ENCODE measurements at places on chromosomes 1 and 21.

GRCh38 chr1:91653183-91653582, 152.5 kb downstream of the CDC7 start:
- H3K27ac ChIP-seq: no peak overlapping the region
- H3K4me3 ChIP-seq: no peak overlapping the region
- DNase-seq: no peak
- H3K27me3 ChIP-seq: no peaks in the 10 kb centered on the region
- H3K36me3 ChIP-seq: no peaks in the 10 kb centered on the region

DNA sequence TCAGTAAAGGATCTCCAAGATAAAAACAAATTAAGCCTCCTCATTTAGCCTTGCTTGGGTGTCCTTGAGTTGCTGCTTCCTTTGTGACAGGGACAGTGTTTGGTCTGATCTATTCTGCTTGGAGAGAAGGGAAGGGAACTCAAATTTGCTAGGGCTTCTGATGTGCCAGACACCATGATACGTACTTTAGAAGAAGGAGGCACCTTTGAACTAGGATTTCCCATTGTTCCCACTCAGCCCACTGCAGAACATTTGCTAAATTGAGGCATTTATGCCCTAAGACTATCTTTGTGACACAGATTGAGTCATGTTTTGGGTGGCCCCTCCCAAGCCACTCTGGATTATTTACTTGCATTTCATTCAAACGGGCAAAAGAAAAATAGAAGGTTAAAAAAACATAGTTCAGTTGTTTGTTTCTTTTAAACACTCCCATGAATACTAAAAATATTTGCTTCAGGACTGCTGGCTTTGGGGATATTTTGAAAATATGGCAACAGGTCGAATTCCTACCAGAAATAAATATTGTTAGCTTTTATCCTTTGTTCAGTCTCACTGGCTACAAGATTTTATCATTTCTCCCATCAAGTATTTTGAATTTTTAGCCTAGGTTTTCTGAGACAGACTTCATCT, 81.9 kb upstream of the WLS start:
- no peak for DNase-seq
- no peaks in the 10 kb centered on the region for H3K27me3 ChIP-seq
- H3K4me3 ChIP-seq: no peak overlapping the region
- no peaks in the 10 kb centered on the region for H3K36me3 ChIP-seq
- H3K27ac ChIP-seq: no peak overlapping the region
- H3K4me1 ChIP-seq: peaks cover 3% of the 10 kb centered on the region

DNA sequence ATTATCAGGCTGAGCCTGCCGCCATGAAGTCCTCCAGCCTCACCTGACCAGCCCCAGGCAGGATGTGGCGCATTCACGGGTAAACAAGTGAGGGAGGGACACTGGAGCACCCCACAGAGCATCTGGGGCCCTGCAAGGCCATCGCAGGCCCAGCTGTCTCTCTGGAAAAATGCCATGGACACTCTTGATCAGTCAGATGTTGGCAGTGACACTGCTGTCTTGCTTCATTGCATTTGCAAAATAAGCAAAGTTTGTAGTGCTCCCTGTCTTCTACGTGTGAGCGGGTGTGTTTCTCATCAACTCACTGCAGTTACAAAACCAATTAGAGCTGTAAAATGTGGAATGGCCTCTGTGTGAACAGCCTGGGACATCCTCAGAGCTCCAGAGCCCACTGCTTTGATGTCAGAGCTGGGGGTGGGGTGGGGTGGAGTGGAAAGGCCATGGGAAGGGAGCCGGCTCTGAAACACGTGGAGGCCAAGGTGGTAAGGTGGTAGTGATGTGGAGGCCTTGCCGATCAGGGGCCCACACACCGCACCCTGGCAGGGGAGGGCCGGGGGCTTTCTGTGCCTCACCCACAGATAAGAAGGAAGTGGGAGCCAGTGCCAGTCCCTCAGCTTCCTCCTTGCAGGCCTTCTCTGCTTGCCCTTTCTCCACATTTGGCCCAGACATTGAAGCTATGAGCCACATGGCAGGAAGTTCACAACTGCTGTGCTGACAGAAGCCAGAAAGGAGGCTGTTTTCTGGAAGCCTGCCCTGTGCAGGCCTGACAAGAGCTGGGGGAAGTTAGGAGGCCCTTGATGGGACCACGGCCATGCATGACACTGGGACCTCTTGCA, 254.9 kb downstream of the RHOU start:
- H3K36me3 ChIP-seq: no peaks in the 10 kb centered on the region
- H3K4me1 ChIP-seq: peaks cover 1% of the 10 kb centered on the region
- H3K27ac ChIP-seq: no peak overlapping the region
- no peak overlapping the region for H3K4me3 ChIP-seq
- DNase-seq: no peak
- H3K27me3 ChIP-seq: peaks cover 6% of the 10 kb centered on the region

DNA sequence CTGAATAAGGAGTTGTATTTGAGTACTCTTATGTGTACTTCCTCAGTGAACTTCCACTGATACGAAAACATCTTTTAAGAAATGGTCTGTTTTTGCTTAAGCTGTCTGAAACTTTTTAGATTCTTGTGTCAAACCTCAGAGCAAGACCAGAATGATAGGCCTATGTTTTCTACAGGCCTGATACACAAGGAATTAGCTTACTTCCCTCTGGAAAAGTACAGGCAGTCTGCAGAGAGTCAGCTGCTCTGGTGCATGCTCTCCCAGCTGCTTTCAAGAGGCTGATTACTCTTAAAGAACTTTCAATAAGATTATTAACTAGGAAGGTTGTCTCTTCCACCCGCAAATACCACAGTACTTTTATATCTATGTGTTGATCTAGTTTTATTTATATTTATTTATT, 9.5 kb downstream of the SNX27 start:
- H3K27ac ChIP-seq: no peak overlapping the region
- H3K36me3 ChIP-seq: no peaks in the 10 kb centered on the region

DNA sequence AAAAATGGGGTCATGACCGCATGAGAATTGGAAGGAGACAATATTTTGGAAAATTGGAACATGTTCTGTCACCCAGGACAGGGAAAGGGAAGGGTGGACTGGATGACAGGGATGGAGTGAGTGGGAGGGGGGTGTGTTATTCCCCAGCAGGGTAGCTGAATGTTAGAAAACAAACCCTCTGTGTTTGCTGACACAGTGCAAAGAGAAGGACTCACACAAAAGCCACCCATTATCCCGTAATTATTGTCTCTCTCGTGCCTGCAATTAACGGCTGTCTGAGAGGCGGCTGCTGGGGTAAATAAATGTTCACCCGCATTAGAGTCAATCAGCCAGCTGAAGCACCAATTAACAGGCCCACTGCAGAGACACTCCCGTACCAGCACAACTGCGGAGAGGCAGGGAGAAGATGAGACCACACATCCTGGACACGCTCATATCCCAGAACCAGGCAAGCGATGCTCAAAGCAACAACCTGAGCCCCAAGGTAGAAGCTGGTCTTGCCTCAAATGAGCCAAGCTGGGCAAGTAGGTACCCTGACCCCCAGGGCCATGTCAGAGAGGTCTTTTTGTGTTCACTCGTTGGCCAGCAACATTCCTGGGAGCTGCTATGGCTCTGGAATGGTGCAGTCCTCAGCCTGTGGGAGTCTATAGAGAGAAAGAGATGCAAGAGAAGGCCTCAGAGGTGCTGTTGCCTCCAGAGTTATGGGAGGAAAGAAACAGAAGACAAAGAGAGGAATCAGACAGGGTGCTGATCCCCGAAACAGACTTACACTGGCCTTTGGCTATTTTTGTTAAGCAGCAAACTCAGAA, 19.4 kb downstream of the PLEKHA6 start:
- H3K36me3 ChIP-seq: no peaks in the 10 kb centered on the region
- H3K27ac ChIP-seq: peak overlapping the region; percentile 48
- peaks cover 43% of the 10 kb centered on the region for H3K4me1 ChIP-seq
- no peak overlapping the region for H3K4me3 ChIP-seq
- H3K27me3 ChIP-seq: no peaks in the 10 kb centered on the region
- no peak for DNase-seq

- H3K4me1 ChIP-seq: peaks cover 32% of the 10 kb centered on the region
- DNase-seq: no peak
- H3K27me3 ChIP-seq: no peaks in the 10 kb centered on the region
- H3K36me3 ChIP-seq: no peaks in the 10 kb centered on the region
- no peak overlapping the region for H3K4me3 ChIP-seq
Measured at GRCh38 chr1:18934205-18935000, 22.1 kb downstream of the IFFO2 start.

- H3K36me3 ChIP-seq: no peaks in the 10 kb centered on the region
- peak; percentile 25 for DNase-seq
- H3K27ac ChIP-seq: no peak overlapping the region
- H3K4me3 ChIP-seq: no peak overlapping the region
- no peaks in the 10 kb centered on the region for H3K27me3 ChIP-seq
Measured at GRCh38 chr1:232667778-232668165, 37.8 kb upstream of the SIPA1L2 start.

DNA sequence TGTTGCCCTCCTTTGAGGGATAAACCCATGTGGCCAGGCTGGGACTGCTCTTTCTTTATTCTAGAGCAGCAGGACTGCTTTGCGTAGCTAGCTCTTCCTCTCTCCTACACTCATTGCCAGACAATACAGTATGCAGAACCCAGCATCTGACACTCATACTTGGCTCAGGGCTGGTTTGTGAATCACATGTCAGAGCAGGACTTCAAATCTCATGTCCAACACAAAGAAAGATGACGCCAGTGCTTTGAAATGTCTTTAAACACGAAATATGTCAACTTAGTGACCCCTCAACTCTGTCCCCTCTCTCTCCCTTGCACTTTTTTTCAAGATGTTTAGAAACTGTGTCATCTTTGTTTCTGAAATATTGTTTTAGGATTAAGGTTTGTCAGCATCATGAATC, 135.0 kb downstream of the TGFB2 start:
- H3K36me3 ChIP-seq: no peaks in the 10 kb centered on the region
- peak overlapping the region; percentile 78 for H3K27ac ChIP-seq
- no peak overlapping the region for H3K4me3 ChIP-seq
- peak; percentile 97 for DNase-seq
- H3K4me1 ChIP-seq: peaks cover 16% of the 10 kb centered on the region
- no peaks in the 10 kb centered on the region for H3K27me3 ChIP-seq

GRCh38 chr1:12472798-12473551, 145.0 kb downstream of the DHRS3 start:
- no peak for DNase-seq
- no peak overlapping the region for H3K4me3 ChIP-seq
- no peaks in the 10 kb centered on the region for H3K36me3 ChIP-seq
- H3K27me3 ChIP-seq: no peaks in the 10 kb centered on the region
- H3K27ac ChIP-seq: no peak overlapping the region
- peaks cover 19% of the 10 kb centered on the region for H3K4me1 ChIP-seq

DNA sequence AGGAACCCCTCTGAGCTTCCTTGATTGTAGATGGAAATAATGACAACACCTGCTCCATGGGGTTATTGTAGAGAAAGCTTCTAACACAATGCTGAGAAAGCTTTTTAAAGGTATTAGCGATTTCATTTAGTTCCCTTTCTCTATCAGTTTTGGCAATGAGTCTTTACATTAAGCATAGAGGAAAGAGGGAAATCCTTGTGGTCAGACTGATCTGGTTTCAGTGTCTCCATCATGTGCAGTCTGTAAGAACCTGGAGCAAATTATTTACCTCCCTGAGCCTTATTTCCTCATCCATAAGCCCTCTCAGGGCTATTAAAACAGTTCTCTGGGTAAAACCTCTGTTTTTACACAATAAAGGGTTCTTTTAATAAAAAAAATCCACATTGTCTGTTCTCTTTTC, 87.5 kb downstream of the FGGY start:
- no peak overlapping the region for H3K4me3 ChIP-seq
- DNase-seq: no peak
- H3K27me3 ChIP-seq: no peaks in the 10 kb centered on the region
- peaks cover 1% of the 10 kb centered on the region for H3K4me1 ChIP-seq
- no peaks in the 10 kb centered on the region for H3K36me3 ChIP-seq
- H3K27ac ChIP-seq: no peak overlapping the region

- DNase-seq: no peak
- no peak overlapping the region for H3K27ac ChIP-seq
- peaks cover 8% of the 10 kb centered on the region for H3K4me1 ChIP-seq
- H3K27me3 ChIP-seq: no peaks in the 10 kb centered on the region
Measured at GRCh38 chr1:55212349-55213150, 2.6 kb downstream of the USP24 start.

GRCh38 chr1:155940993-155941844, at the start of gene RXFP4:
TSS of gene RXFP4 (plus strand) at chr1:155941638. CDS start at chr1:155941710, 72 bp downstream.
- peaks cover 11% of the 10 kb centered on the region for H3K4me1 ChIP-seq
- peaks cover 8% of the 10 kb centered on the region for H3K36me3 ChIP-seq
- H3K27ac ChIP-seq: 0 out of 2 replicates have a peak within 1 kb of the TSS, but pooled peaks have one; percentile 0
- H3K27me3 ChIP-seq: no peaks in the 10 kb centered on the region

- peak; percentile 86 for DNase-seq
- H3K36me3 ChIP-seq: no peaks in the 10 kb centered on the region
- H3K27me3 ChIP-seq: no peaks in the 10 kb centered on the region
- no peak overlapping the region for H3K27ac ChIP-seq
- no peak overlapping the region for H3K4me3 ChIP-seq
- H3K4me1 ChIP-seq: peaks cover 5% of the 10 kb centered on the region
Measured at GRCh38 chr1:81174811-81175476, 625.8 kb upstream of the ADGRL2 start.

DNA sequence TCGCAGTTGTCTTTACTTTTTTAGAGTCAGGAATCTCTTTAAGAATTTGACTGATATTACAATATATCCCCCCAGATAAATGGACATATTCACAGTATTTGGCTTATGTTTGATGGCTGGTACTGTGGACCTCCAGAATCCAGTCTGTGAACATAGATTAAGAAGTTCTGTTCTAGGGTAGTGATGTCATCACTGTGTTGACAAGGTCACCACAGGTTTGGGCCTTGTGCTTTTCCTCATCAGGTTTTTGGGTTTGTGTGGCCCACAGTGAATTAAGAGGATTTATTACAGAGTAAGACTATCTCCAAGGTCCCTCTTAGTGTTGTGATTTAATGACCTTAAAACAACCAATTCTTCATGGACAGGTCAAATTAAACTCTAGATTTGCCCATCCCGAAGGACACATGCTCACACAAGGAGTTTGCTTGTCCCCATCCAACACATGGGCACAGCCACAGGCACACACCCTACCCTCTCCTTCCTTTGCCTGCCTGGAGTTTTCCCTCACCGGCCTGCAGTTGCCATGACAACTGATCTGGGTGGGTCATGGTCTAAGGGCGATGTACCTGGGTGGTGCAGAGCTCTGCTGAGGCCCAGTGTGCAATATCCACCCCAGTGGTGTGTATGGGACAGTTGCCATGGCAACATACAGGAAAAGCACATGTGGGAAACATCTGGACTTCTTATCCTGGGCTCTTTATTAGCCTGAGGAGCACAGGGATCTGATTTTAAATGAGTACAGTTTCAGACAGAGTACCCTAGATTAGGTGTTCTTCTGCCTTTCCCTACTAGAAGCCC, 98.6 kb downstream of the NAV1 start:
- H3K36me3 ChIP-seq: peaks cover 1% of the 10 kb centered on the region
- peak overlapping the region; percentile 56 for H3K27ac ChIP-seq
- H3K4me1 ChIP-seq: peaks cover 56% of the 10 kb centered on the region
- no peaks in the 10 kb centered on the region for H3K27me3 ChIP-seq
- peak; percentile 68 for DNase-seq

Data from IMR-90 (cell line).